ENCODE measurements at places on chromosomes 7 and 10.

DNA sequence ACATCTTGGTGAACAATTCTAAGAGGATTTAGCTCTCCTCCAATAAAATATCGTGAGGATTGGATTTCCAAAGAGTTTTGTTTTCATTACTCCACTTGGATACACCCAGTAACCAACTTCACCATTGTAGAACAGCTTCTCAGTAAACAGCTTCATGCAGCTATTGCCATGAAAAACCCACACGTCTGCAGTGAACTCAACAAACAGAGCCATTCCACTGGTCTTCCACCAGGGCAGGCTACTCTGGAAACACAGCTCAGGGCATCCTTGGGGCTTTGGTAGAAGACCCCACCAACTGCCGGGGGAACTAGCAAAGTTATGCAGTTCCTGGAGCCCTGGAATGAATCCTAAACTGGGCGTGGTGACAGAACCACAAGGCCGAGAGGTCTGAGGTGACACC, 77.4 kb downstream of the CALN1 start:
- no peak for DNase-seq

GRCh38 chr10:133357285-133358161, at the start of gene FUOM:
Gene FUOM, minus strand, starts transcription at chr10:133358019. Its CDS starts 12 bp downstream, at chr10:133358007.
- no peak for DNase-seq

DNA sequence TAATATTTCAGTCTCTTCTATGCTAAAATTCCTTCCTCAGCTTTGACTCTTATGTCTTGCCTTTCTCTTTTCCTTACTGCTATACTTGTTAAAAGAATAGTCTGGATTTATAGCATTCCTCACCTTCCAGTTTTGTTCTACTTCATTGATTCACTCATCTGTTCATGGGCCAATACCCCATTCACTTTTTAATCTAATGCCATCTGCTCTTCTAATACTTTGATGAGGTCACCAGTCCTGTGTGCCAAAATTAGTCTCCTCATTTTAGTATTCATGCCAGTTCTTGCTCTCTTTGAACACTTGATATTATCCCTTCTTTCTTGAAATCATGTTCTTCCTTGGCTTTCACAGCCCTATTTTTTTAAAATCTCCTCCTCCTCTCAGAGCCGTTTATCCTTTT, 19.3 kb downstream of the STK17A start:
- peak; percentile 53 for DNase-seq

GRCh38 chr10:5518143-5518542, 6.6 kb upstream of the CALML3 start:
- no peak for DNase-seq

GRCh38 chr10:117262291-117262902, 21.5 kb downstream of the SLC18A2 start:
- DNase-seq = no peak

GRCh38 chr7:92205987-92206386, 27.0 kb upstream of the LRRD1 start:
- DNase-seq = no peak

- DNase-seq = no peak
Measured at GRCh38 chr7:132666774-132667172, 90.5 kb upstream of the PLXNA4 start.

DNA sequence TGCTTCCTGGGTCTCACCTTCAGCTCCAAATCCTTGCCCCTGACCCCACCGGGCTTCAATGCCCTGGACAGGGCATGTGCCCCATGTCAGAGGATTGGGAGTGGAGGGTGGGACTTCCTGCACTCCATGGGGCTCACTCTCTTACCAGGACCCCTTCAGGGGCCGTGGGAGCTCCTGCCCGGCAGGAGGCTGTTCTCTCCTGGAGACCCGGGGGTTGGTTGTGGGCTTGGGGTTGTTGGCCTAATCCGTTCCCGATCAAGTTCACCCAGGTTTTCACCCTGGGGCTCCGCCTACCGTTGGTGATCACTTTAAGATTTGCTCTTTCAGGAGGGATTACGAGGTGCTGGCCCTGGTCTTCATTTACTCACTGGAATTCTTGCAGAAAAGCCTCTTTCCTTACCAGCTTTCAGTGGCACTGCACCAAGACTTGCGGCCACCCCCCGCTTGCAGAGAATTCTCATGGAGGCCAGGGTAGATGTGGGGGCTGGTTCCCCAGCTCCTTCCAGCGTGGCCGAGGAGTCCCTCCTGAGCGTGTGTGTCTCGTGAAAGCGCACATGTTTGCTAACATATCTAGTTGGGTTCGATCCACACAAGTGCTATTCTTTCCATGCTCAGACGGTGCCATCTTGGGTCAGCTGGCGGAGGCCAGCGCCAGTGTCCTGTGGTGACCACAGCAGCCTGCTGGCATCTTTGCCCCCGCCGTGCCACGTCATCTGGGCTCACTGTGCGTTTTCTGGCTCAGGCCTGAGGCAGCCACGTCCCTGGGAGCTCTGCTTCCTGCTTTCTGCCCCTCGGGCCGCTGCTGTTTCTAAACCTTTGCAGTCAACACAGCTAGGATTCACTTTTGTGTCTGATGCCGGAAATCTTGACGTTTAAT, 15.6 kb downstream of the PWWP2B start:
- no peak for DNase-seq

- DNase-seq = no peak
Measured at GRCh38 chr10:77539147-77539935, 98.3 kb downstream of the KCNMA1 start.

- no peak for DNase-seq
Measured at GRCh38 chr10:112951359-112952281, 1.6 kb downstream of the TCF7L2 start.

- DNase-seq = no peak
Measured at GRCh38 chr7:16270844-16271243, 150.5 kb downstream of the CRPPA start.

GRCh38 chr10:44895280-44895679, 15.9 kb upstream of the TMEM72 start:
- DNase-seq = no peak

DNA sequence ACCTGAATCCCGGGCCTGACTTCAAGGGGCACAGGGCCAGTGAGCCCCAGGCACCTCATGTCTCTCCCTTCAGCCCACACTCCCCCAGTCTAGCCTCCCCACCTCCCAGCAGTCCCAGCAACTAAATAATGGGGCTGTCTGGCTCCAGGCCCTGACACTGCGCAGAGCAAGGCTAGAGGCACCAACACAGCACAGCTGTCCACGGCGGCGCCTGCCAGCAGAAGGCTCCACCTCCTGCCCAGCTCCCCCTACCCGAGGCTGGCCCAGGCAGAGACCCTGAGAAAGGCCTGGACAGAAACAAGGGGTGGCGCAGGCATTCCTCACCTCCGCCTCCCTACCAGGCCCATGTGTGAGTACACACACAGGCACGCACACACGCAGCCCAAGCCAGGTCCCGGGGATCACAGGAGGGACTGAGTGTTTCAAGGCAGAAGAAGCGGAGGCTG, 6.1 kb downstream of the KCNH2 start:
- peak; percentile 49 for DNase-seq

DNA sequence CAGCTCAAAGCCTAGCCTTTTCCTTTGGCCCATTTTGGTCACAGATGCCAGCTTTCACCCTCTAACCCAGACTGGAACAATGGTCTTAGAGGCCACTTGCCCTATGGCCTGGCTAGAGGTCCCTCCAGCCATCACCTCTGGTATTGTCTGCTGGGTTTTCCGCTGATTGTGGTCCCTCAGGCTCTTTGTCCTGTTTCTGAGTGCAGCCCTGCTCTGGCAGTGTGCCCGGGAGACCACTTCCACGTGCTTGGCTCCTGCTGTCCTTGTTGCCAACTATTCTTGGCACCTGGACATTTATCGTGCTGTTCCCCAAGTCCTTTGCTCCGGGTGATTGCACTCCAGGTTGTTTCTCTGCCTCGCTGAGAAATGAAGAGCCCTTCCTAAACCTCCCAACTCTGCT, 53.3 kb upstream of the FAM180A start:
- DNase-seq = no peak

DNA sequence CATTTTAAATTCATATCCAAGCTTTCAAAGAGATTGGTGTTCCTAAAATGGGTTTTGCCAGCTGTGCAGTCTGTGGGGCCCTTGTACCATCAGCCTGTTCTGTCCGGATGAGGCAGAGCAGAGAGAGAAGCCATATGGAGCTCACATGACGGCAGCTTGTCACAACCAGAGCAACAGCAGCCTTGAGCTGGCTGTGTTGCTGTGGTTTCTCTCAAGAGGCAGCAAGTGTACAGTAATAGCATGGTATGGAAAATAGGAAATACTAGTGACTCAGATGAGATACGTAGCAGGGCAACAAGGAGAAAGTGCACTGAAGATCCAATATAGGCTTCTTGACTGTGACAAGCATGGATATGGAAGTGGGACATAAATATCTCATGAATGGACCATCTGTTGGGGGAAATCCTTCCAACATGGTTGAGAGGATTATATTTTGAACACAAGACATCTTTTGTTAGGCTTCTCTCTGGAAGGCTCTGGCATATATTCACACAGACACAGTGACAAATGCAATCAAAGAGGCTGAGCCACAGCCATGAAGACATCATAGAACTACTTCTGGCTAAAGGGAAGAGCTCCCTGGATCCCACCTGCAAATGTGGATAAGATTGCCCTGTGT, 251.0 kb upstream of the TAC1 start:
- no peak for DNase-seq

DNA sequence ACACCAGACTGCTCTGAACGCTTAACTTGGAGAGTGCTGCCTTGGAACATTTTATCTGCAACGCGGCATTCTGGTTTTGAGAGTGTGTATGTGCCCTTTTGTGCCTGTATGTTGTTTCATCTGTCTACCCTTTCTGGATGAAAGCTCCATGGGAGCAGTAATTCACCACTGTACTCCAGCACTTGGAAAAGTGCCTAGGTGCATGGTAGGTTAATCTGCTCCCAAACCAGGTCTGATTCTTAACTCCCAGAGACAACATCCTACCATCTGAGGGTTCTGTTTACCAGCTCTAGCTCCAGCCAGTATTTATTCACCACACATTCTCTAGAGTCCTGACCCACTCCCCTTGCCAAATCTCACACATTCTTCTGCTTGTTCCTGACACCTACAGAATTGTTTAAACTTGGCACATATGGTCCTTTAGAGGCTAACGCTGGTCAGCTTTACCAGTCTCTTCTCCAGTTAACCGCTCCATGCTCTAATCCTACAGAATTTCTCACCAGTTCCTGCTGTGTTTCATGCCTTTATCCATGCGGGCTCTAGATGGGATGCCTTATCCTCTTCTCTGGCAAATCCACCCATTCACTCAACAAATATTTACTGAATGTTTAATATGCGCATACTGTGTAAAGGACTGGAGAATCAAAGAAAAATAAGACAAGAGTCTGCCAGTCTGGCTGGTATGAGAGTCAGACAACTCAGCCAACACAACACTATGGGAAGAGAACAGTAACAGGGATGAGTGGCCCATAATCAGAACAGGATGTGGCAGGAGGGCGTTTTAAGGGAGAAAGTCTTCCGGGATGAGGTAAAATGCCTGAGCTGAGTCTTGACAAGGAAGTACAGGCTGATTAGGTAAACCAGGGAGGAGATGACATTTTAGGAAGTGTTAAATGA, 46.3 kb downstream of the MTPN start:
- no peak for DNase-seq

- DNase-seq = no peak
Measured at GRCh38 chr10:79159785-79160184, 91.0 kb downstream of the ZMIZ1 start.

DNA sequence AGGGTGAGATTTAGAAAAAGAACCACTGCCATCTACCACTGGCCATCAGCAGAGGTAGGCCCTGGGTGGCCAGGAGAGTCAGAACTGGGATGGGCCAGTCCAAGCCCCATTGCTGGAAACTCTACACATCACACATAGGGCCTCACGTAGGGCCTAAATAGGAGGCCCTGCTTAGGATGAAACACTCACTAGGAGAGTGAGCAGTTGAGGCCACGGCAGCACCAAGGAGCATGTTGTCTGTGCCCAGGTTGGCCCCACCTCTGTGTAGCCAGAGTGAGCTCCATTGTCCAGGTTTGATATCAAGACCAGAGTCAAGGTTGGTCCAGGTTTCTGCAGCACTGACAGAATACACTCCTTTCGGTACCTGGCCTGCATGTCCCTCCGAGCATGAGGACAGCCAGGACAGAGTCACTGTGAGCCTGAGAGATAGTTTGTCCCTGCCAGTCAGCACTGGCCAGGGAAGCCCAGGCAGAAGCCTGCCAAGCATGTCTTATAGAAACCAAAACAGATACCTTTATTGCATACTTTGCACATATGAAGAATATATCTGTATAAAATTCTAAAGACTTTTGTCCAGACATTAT, 77.9 kb upstream of the CAMK2B start:
- no peak for DNase-seq

DNA sequence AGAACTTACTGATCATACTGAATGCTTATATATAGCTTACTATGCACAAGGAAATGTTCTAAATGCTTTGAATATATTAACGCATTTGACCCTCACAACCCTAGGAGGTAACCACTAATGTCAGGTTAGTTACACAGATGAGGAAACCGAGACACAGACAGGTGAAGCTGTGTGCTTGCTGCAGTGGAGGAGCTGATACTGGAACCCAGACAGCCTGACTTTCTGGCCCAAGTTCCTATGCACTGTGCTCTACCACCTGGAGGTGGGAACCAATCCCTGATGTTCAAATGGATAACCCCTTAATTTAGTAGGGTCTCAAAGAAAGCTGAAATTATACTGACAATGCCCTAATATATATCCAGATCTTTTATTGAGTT, 119.6 kb downstream of the SORBS1 start:
- DNase-seq = no peak

DNA sequence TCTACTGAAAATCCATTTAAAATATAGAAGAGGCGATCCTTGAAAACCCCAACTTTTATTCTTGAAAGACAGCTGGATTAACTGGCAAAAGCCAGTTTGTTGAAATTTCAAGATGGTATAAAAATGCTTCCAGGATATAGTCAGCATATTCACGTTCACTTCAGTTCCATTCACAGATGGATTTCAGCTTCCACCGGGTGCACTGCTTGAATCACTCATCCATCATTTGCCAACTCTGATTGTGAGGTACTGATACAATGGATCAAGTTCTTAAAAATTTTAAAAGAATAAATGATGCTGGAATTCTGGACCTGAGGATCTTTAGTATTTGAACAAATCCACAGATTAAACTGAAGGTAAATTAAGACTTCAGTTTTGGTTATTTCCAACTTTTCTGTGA, 2.4 kb downstream of the PURB start:
- DNase-seq = no peak

All from DMS 273 treated with DMSO at 0.1 percent for 48 hours (cell line).